ENCODE measurements at places on chromosomes 1 and 21.

GRCh38 chr1:65971547-65971946, 178.9 kb downstream of the PDE4B start:
- DNase-seq = no peak

- DNase-seq = no peak
These were observed 201.5 kb downstream of the PDE4B start for GRCh38 chr1:65994223-65994622.

DNA sequence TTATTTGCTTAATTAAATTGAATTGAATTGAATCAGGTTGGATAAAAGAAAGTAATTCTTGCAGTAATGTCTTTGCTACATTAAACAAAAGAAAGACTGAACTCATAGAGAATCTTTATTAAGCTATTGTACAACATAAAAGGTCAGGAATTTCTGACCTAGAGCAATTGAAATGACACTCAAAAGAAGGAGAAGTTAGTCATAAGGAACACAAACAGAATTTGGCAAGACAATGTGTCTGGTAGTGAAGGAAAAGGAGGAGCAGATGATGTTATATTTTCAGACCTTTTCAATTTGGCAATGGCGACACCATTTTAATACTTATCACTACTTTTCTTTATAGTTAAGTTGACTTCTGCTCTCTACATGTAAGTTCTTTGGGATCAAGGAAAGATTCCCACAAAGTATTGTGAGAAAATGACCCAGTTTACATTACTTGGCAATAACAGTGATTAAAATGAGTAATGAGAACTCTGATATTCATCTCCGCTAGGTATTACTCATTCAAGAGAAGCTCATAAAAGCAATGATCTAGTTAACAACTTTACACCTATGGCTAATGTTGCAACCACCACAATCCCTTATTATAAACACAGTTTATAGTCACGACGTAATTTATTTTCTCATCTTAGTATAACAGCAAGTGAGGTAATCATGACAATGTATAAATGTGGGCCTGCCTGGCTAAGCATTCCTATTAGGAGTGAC, 14.7 kb upstream of the KRTAP21-1 start:
- no peak for DNase-seq

- no peak for DNase-seq
These were observed 135.1 kb downstream of the AK5 start for GRCh38 chr1:77416692-77417450.

GRCh38 chr1:213256438-213257087, 205.5 kb downstream of the RPS6KC1 start:
- no peak for DNase-seq

- no peak for DNase-seq
These were observed 16.2 kb downstream of the CD34 start for GRCh38 chr1:207894704-207895103.

DNA sequence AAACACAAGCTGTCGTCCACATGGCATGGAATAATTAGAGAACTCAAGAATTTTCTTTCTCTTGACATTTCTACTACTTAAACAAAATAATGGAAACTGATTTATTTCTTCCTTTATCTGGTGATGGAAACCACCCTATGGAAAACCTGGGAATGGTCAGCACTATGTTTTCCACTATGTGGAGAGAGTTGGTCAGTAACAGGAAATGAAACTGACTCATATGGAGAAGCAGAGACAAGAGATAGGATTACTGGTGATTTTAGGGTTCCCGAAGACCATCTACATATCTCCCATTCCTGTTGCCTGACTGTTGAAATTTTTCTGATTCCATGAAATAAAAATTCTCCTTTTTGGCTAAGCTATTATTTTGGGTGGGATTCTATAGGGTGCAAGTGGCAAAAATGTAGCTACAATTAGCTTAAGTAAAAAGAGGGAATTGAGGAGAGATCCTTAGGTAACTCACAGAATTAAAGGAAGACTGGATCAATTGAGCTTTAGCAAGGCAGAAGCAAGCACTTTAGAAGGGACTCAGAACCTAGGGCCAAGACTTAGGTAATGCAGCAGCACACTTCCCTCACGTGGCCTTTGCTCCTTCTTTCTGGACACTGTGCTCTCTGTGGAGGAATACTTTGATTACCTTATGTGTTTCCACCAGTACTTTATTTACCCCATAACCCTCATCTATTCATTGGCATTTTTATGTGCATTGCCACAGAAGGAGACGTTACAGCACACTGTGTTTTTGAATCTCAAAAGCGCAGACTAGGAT, 89.6 kb downstream of the LEPR start:
- DNase-seq = no peak

DNA sequence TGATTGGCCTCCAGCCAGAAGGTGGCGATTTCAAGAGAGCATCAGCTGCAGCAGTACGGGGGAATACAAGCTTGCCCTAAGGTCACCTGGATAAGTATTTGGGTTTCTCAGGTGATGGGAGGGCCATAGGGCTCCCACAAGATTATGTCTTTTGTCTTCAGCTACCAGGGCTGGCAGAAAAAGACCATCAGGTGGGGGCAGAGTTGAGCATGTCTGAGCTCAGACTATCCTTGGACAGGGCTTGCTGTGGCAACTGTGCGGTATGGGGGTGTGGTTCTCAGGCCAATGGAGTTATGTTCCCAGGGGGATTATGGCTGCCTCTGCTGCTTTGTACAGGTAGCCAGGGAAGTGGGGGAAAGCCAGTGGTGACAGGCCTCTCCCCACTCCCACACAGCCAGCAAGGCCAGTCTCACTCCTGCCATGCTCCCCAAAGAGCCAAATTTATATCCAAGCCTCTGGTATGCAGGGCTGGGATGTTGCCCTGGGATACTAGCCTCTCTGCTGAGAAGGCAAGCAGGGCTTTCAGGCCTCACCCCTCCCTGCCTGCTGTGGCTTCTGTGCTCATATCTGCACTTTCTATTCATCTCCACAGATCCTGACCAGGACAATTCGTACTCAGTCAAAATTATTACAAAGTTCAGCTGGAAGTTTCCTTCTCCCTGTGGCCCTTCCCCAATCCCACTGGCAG, 26.6 kb upstream of the CD84 start:
- no peak for DNase-seq

GRCh38 chr1:240415532-240415931, 196.4 kb downstream of the GREM2 start:
- no peak for DNase-seq

GRCh38 chr1:64356636-64357256, 113.2 kb upstream of the CACHD1 start:
- no peak for DNase-seq

GRCh38 chr21:40447016-40447415, 399.9 kb downstream of the DSCAM start:
- DNase-seq = no peak

- no peak for DNase-seq
These were observed 11.8 kb upstream of the SOD1 start for GRCh38 chr21:31647650-31648049.

GRCh38 chr1:172466795-172467407, 23.0 kb upstream of the PIGC start:
- no peak for DNase-seq

DNA sequence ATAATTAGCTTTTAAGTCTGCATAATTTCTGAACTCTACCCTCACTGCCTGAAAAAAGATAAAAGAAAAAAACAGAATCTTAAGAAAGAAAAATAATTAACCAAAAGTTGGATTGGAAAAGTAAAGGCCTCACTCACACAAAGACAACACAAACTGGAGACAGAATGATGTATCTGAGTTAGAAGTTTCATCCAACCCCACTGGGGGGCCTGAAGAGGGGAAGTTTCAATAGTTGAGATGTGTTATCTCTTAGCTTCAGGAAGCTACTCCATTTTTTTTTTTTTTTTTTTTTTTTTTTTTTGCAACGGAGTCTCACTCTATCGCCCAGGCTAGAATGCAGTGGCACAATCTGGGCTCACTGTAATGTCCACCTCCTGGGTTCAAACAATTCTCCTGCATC, 19.9 kb downstream of the SYDE2 start:
- DNase-seq = no peak

DNA sequence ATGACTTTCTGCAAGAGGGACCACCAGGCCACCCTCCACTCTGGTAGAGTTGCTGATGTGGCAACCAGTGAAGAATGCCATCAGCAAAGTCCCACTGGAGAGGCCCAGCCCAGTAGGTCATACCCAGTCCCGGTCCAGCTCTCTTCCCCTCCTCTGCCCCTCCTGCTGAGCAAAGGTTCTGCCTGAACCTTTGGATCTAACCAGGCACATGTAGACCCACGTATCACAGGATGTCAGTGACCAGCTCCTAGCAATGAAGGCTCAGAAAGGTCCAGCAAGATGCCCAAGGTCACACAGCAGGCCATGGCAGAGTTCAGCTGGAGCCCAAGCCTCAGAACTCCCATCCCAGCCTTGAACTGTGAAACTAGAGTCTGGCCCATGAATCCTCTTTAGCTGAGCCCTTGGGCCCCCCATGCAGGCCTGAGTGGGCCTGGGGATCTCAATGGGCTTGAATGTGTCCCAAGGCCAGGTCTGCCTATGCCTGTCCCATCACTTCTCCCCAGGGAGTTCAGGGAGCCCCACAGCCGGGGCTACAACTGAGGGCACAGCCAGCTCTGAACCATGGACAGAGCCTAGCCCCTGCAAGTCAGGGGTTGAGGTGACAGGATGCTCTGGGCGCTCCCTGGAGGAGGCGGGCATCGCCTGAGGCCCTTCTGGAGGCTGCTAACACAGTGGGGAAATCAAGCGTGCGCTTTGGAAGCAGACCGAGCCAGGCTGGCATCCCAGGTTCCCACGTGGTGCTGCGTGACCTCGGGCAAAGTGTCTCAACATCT, 21.4 kb upstream of the PADI1 start:
- no peak for DNase-seq

GRCh38 chr1:220884109-220884980, 5.1 kb downstream of the HLX start:
- no peak for DNase-seq

DNA sequence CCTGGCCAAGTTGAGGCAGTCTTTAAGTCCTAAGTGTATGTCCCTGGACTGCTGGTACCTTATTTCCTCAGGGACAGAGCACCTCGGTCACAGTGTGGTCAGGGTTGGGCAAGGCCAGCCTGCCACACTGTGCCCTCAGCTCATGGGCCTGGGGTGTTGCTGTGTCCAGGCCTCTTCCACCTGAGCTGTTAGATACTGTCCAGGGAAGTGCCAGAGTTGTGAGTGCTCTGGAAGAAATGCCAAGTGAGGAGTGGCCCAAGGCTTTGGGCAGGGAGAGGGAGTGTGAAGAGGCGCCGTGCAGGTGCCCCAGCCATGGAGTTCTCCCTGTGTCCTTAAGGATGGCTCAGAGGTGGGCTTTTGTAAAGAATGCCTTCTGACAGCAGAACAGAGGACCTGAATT, 15.3 kb downstream of the URB2 start:
- DNase-seq = no peak

DNA sequence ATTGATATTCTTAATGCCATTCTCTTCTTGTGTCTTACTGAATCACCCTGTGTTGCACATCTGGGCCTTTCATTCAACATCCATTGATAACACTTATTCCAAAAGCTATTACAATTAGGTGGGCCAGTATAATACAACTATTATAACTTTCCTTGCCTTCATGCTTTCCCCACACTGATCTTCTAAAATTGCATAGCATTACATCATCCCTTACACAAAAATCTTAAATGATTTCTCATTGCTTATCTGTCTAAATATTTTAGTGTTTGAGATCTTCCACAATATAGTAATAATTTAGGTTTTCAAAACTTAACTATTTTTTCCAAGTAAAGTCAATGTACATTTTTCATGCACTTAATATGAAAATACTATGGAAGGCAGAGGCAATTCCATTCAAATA, 1634.1 kb downstream of the PLA2G4A start:
- no peak for DNase-seq

DNA sequence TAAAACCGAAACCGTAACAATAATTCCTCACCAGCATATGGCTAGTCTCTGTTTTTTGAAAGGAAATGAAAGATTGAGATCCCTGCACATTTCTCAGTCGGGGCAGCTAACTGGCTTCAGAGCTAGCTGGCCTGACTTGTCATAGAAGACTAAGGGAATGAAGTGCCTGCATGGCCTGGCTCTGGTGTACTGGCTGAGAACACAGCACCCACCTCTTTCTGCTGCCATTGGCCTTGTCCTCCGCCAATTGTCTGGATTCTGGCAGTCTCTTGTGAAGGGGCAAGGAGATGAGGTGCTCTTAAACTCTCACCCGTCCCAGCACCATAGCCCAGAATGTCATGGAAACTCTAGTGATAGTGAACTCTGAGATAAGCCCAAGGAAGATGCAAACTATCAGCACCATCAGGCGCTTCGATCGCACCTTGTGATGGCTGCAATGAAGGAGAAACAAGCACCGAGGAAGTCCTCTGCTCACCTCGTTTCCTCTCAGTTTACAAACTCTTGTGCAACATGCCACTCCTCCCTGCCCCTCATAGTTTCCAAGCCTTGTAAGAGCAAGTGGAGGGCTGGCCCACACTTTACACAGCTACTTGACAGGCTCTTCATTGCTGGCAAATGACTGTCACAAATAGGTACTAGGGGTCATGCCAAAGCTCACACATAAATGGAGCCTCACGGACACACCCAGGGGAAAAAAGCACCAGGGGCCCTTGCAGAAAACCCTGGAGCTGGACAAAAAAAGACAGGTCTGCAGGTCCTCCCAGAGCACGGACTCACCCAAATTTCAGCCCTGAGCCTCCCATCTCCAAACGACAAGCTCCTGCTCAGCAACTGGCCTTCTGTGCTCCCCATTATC, 16.4 kb downstream of the INPP5B start:
- no peak for DNase-seq

DNA sequence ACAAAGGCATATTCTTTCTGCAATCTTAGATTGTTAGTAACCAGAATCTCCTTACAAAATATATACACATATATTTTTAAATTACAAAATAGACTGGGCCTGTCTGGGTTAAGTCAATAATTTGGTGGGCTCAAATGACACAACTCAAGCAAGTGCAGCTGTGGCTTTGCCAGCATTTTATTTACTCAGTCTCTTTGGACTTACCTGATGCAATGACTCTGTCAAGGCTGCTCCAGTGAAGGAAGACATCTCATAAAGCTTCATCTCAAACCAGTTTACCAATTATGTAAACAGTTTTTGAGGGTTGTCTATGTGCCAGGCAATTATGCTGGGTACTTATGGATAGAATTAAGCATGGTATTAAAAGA, 22.8 kb upstream of the ABCA4 start:
- no peak for DNase-seq

GRCh38 chr1:32770221-32770731, 46.9 kb downstream of the YARS1 start:
- no peak for DNase-seq

DNA sequence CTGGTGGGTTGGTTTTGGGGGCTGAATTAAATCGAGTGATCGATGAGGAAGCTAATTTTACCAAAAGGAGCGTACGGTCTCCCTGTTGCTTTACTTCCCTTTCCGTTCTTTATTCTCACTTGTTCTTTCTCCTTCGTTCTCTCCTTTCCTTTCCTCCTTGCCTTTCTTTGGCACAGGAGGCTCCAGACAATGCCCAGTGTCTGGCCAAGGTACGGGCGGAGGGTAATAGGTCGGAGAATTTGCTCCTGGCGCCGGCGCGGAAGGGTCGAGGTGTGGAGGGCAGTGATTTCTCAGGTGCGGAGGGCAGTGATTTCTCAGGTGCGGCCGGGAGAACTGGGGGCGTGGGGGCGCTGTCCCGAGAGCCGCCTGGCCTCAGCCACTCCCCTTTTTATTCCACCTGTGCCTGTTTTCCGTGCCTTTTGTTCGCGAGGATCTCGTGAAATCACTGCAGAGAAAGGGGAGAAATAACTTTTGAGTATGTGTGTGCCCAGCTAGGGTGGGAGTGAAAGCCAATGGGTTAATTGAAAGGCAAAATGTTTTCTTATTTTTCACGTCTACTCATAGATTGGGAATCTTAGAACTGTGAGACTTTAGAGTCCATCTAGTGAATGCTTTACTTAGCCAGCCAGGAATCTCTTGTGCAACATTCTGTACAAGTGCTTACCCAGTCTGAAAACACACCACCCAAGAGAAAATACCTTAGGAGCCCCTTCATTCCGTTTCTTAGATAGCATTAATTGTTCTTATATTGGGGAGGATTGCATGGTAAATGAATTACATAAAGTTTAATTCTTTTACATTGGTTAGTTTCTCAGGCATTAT, 1.3 kb downstream of the FNBP1L start:
- no peak for DNase-seq

Data from effector memory CD8-positive, alpha-beta T cell (primary cell).